Smooth muscle cell of the umbilical artery (primary cell): ENCODE measurements at places on chromosomes 7 and 10. TPM values are rescaled to one million over a fixed set of nuclear protein-coding genes. Genes with fewer than 3 reads are reported as not detected.

PTF1A gene
- not detected in 2 replicates for total RNA-seq

UNC5B gene
- 43.4 and 46.3 TPM in 2 replicates for total RNA-seq

SPACDR gene
- 0.30 and 1.5 TPM in 2 replicates for total RNA-seq

ST8SIA6 gene
- 0.14 TPM in 1 of 2 replicates, not detected in the other for total RNA-seq

EMX2 gene
- 0.59 and 0.65 TPM in 2 replicates for total RNA-seq

HABP2 gene
- total RNA-seq = not detected in 2 replicates

EFCAB10 gene
- total RNA-seq = 0.32 TPM in 1 of 2 replicates, not detected in the other

ADARB2 gene
- total RNA-seq = not detected in 2 replicates

FAM25A gene
- total RNA-seq = not detected in 2 replicates

FRMD4A gene
- 28.5 and 71.2 TPM in 2 replicates for total RNA-seq

MYO3A gene
- total RNA-seq = not detected in 2 replicates

NRF1 gene
- 9.8 and 14.3 TPM in 2 replicates for total RNA-seq

CLDN3 gene
- not detected in 2 replicates for total RNA-seq

PLAC9 gene
- 2.6 and 2.7 TPM in 2 replicates for total RNA-seq

DNMBP gene
- total RNA-seq = 27.3 and 82.0 TPM in 2 replicates

CACNA2D1 gene
- total RNA-seq = 94.8 and 114 TPM in 2 replicates

ANXA8 gene
- total RNA-seq = 2.2 and 4.5 TPM in 2 replicates

OPN1SW gene
- total RNA-seq = not detected in 2 replicates

OR2A12 gene
- total RNA-seq = not detected in 2 replicates

GIMAP8 gene
- total RNA-seq = under 0.01 TPM in 1 of 2 replicates, not detected in the other

PLCE1 gene
- 0.59 and 1.1 TPM in 2 replicates for total RNA-seq

KCNMA1 gene
- total RNA-seq = 107 and 110 TPM in 2 replicates

TUBAL3 gene
- not detected in 2 replicates for total RNA-seq

NRG3 gene
- total RNA-seq = under 0.01 TPM in 1 of 2 replicates, not detected in the other

AOC1 gene
- total RNA-seq = not detected in 2 replicates

MRC1 gene
- 0.05 TPM in 1 of 2 replicates, not detected in the other for total RNA-seq

SLC35B4 gene
- total RNA-seq = 16.6 and 18.6 TPM in 2 replicates

GPRIN2 gene
- not detected in 2 replicates for total RNA-seq

TEX47 gene
- total RNA-seq = not detected in 2 replicates

CLEC2L gene
- not detected in 2 replicates for total RNA-seq

PPP1R3A gene
- total RNA-seq = not detected in 2 replicates

ASZ1 gene
- total RNA-seq = not detected in 2 replicates

SPDYE1 gene
- total RNA-seq = not detected in 2 replicates

GRM3 gene
- not detected in 2 replicates for total RNA-seq

KNDC1 gene
- total RNA-seq = 2.0 and 3.0 TPM in 2 replicates

CHAT gene
- not detected in 2 replicates for total RNA-seq

HYAL4 gene
- total RNA-seq = not detected in 2 replicates

MCM7 gene
- total RNA-seq = 14.6 and 57.5 TPM in 2 replicates

FAM25C gene
- total RNA-seq = not detected in 2 replicates

VENTX gene
- not detected in 2 replicates for total RNA-seq

FRG2B gene
- not detected in 2 replicates for total RNA-seq

ACBD7 gene
- total RNA-seq = 0.28 and 0.30 TPM in 2 replicates

CDC14C gene
- not detected in 2 replicates for total RNA-seq

DLX6 gene
- total RNA-seq = not detected in 2 replicates

CLDN4 gene
- 0.89 and 7.7 TPM in 2 replicates for total RNA-seq

ELOVL3 gene
- 0.42 and 2.4 TPM in 2 replicates for total RNA-seq

ANKRD2 gene
- total RNA-seq = 0.74 and 0.89 TPM in 2 replicates
